ENCODE measurements at places on chromosomes 5 and 9.

- DNase-seq = no peak
These were observed 76.6 kb upstream of the NR4A3 start for GRCh38 chr9:99745085-99745484.

DNA sequence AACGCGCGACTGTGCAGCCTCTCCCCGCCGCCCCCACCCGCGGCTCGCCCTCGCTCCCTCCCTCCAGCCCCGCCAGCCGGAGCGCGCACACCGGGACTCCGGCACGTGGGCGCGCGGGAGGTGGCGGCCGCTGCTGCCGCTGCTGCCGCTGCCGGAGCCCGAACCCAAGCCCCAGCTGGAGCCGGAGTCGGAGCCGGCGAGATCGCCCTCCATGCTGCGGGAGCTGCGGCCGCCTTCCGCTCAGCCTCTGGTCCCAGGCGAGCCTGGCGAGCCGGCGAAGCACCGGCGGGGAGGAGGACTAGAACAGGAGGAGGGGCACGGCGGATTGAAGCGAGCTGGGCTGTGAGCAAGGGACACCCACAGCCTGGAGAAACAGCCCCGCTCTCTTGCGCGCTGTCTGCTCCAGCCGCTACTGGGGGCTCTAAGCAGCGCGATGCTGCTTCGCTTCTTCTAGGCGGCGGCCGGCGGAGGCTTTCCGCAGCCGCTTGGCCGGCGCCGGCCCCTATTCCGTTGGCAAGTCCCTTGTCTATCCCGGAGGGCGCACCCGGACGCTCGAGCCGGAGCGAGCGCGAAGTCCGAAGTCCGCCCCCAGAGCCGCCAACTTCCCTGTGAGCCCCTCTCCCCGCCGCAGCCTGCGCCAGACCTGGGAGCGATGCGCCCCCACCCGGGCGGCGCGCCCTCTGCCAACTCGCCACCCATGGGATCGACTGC is 598.7 kb upstream of the SGCD start:
- DNase-seq = peak; percentile 73

GRCh38 chr9:124593200-124593599 is 86.0 kb upstream of the NR5A1 start:
- no peak for DNase-seq

DNA sequence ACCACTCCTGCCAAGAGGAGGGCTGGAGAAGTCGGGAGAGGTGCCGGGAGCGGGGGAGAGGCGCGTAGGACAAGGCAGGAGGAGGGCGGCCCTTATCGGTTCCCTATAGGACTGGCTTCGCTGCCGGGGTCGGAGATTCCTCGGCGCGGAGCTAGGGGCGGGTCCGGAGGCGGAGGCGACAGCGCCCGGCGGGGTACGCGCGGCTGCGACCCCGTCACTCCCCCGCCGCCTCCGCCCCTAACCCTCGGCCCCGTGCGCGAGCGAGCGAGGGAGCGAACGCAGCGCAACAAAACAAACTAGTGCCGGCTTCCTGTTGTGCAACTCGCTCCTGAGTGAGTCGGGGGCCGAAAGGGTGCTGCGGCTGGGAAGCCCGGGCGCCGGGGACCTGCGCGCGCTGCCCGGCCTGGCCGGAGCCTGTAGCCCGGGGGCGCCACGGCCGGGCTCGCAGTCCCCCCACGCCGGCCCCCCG is 2.0 kb downstream of the GLIS3 start:
- peak; percentile 74 for DNase-seq

DNA sequence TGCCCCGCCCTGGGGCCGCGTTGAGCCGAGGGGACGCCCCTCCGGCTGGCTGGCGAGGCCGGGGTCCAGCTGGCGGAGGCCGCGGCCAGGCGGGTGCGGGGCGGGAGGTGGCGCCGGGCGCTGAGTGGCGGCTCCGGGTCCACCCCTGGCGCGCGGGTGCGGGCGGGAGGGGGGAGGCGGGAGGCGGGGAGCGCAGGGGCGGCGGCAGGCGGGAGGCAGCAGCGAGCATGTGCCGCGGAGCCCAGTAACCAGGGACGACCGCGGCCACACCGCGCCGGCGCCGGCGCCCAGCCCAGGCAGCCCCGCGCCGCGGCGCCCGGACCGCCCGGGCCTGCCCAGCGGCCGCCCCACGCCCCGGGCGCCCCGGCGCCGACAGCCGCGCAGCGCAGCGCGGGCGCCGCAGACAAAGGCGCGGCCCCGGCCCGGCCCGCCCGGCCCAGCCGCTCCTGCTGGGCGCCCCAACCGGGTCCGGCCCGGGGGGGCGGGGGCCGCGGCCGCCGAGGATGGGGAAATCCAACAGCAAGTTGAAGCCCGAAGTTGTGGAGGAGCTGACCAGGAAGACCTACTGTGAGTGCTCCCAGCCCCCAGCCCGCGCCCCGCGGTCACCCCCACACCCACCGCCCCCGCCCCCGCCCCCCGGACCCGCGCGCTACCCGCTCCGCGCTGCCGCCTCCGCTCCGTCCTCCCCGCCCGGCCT is at the start of gene NCS1:
NCS1 (plus strand) TSS at position 244 of the 697 bp plus-strand sequence; CDS start at position 504, 260 bp downstream.
- peak; percentile 68 for DNase-seq

DNA sequence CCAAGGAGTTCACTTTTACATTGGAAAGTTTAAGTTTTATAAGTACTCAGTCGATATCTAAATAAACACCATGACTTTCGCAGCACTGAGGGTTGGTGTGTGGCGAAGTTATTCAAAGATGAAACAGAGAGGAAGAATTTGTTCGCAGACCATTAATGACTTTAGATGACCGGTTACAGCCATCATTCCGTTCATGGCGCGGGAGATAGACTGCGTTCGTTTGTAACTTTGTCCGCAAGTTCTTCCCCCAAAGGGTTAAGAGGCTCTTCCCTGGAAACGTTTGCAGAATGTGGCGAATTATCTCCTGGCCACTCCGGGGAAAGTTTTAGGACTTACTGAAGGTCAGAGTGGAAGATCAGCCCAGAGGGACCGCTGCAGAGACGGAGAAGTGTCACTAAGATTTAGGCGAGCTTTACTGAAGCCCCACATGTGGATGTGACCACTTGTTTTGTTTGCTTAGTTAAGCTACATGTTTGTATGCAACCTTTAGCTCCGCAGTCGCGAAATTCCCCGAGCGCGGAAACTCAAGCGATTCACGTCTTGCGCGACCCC is 2.2 kb upstream of the FOXD1 start:
- peak; percentile 47 for DNase-seq

All from fibroblast of skin of right quadriceps (primary cell).